ENCODE measurements at places on chromosomes 2 and 18.
A peak's percentile ranks its signal among the peaks of the same experiment; 100 is the strongest.

- peak; percentile 7 for DNase-seq
Observed at GRCh38 chr18:53984021-53984420, 240.4 kb downstream of the MBD2 start.

GRCh38 chr2:10085043-10085667, 4.9 kb upstream of the CYS1 start:
- no peak for DNase-seq

DNA sequence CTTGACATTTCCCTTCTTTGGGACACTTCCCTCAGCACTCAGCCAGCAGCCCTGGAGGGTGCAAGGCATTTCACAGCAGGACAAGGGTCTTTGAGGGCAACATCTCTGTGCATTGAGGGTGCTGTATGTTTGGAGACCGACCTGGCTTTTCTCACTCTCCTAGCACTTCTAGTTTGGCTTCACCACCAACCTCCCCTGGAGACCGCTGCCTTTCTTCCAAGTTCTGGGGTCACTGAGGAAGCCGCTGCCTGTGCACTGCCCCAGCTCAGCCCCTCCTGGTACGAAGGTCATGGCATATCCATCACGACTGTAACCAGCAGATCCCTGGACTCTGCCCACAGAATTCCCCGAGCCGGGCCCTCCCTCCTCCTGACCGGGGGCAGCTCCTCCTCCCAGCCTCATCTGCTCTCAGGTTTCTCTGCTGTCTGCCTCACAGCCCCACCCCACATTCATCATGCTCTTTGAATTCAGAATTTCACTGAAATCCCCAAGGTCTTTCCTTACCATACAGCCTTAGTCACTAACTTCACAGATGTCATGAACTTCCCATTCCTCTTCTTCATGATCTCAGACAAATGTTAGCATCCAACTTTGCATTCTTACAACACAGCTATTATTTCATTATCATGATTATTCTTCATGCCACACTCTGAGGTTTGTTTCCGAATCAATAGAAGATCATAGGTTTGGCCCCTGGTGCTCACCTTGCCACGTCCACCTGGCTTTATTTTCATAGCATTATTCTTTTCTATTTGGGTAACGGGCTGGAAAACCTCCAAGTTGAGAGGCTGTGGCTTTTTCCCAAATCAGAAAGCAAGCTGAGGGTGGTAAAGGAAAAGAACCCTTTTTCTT, 113.0 kb upstream of the COPS8 start:
- DNase-seq = peak; percentile 44

DNA sequence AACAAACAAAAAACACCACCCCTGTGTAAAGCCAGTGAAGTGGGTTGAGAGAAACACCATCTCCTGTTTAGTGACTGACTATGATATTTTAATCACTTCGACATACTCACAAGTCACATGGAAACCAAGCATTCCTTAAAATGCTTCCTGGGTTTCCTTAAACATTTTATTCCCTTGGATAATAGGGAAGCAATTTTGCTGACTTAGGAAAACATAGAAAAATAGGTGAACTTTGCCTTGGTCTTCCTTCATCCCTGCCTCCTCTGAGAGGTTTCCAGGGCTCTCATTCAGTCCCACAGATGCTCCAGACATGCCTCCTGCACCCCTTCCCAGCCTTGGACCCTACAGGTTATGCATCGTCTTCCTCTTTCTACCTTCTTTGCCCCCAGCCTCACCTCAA, 122.6 kb upstream of the SERPINE2 start:
- no peak for DNase-seq

DNA sequence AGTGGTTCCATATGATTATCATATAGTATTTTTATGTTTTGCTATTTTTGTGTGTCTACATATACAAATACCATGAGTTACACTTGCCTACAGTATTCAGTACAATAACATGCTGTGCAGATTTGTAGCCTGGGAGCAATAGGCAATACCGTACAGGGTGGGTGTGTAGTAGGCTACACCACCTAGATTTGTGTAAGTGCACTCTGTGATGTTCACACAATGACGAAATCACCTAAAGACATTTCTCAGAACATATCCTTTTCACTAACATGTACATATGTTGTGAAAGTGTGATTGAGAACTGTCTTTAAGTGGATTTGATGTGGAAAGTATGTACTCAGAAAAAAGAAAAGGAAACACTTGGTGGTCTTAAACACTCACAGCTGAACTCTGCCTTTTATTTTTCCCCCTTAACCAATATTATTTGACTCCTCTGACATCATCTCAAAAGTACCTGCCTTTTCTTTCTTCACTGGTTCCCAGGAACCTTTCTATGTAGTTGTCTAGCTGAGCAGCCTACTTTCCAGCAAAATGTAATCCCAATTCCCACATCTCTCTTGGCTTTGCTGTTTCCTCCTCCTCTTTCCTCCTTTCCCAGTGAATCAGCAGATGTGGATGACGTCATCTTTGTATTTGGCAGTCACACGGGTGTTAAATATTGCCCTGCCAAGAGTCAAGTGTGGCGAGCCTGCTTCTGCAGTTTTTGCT, 47.7 kb downstream of the OSBPL6 start:
- peak; percentile 95 for DNase-seq

GRCh38 chr2:139201516-139201915, 421.3 kb upstream of the NXPH2 start:
- no peak for DNase-seq

- no peak for DNase-seq
Observed at GRCh38 chr2:127864877-127865276, 6.9 kb upstream of the POLR2D start.

GRCh38 chr2:64400733-64401528, 53.0 kb upstream of the LGALSL start:
- no peak for DNase-seq

DNA sequence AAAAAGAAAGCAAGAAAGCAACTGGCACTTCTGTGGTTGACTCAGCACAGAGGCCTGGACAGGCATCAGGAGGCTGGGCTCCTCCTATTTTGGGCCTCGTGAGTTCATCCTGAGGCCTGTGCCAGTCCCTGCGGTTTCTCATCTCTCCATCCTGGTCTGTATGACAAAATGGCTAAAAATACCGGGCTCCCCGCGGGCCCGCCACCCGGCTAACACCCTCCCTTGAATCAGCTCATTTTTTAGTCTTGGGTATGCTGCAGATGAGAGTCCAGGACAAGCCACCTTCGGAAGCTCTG, 62.3 kb upstream of the YWHAQ start:
- DNase-seq = peak; percentile 58

GRCh38 chr2:25333981-25334380, 7.7 kb downstream of the DNMT3A start:
- DNase-seq = no peak

Data from astrocyte of the spinal cord (primary cell).